ENCODE measurements at places on chromosomes 16 and 17.
A peak's percentile ranks its signal among the peaks of the same experiment; 100 is the strongest.

- no peak overlapping the region for H3K27ac ChIP-seq
- H3K36me3 ChIP-seq = peaks cover 4% of the 10 kb centered on the region
- peaks cover 26% of the 10 kb centered on the region for H3K27me3 ChIP-seq
- H3K4me3 ChIP-seq = no peak overlapping the region
- H3K4me1 ChIP-seq = peaks cover 16% of the 10 kb centered on the region
Observed at GRCh38 chr17:29073520-29073919, 30.6 kb downstream of the PIPOX start.

- no peaks in the 10 kb centered on the region for H3K27me3 ChIP-seq
- H3K4me1 ChIP-seq = peaks cover 27% of the 10 kb centered on the region
- peak overlapping the region; percentile 55 for H3K4me3 ChIP-seq
- peak overlapping the region; percentile 25 for H3K27ac ChIP-seq
Observed at GRCh38 chr17:40303708-40304551, 5.0 kb upstream of the RARA start.

- no peak for DNase-seq
- H3K4me3 ChIP-seq = no peak overlapping the region
- peaks cover 7% of the 10 kb centered on the region for H3K4me1 ChIP-seq
Observed at GRCh38 chr17:15023589-15024336, 241.4 kb downstream of the PMP22 start.

DNA sequence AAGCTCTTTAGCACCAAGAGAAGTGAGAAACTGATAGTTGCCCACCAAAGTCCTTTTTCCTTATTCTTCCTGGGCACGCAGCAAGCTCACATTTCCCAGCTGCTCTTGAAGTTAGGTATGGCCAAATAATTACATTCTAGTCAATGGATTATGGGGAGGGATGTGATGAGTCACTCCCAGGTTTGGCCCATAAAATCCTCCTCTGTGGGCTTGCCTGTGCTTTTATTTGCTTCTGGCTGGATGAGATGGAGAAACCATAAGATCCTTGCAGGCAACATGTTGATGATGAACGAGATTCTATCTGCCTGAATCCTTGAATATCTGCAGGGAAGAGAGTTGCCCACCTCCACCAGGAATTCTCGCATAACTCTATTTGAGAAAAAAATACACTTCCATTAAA lies 568.3 kb upstream of the SALL1 start:
- H3K27ac ChIP-seq = no peak overlapping the region
- H3K36me3 ChIP-seq = no peaks in the 10 kb centered on the region
- DNase-seq = no peak
- H3K27me3 ChIP-seq = no peaks in the 10 kb centered on the region
- no peak overlapping the region for H3K4me3 ChIP-seq

All from type B pancreatic cell (in vitro differentiated cells).